ENCODE measurements at places on chromosomes 5 and 9.

- no peak for DNase-seq
These were observed 38.0 kb downstream of the VCAN start for GRCh38 chr5:83509540-83509939.

DNA sequence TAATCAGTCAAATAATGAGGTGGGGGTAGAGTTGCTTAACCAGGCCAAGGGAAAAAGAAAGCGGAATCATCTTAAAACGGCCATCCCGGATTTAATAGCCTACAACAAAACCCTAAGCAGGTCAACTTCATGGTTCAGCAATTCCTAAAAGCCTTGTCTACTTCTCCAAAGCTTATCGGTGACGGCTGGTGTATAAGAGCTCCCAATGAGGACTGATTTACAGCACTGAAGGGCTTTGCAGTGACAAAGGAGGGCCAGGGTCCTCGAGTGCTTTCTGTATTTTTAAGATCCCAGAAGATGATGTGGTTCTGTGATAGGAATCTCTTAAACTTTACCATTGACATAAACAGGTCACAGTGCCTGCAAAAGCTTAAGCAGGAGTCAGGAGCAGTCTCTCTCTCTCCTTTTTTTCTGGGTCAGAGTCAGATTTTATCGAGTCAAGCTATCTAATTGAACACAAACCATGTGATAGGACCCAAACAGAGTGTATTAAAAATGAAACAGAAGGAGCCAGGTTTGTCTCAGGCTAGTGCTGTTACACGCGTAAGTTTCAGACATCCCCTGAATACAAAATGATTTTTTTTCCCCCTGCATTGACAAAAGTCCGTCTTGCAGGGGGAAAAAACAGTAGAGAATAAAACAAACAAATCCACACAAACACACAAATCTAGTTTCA, 663.6 kb upstream of the ZNF608 start:
- no peak for DNase-seq

- DNase-seq = no peak
These were observed 39.2 kb upstream of the PTPN3 start for GRCh38 chr9:109537288-109537687.

- DNase-seq = no peak
These were observed 286.5 kb downstream of the EFNA5 start for GRCh38 chr5:107384256-107384655.

- DNase-seq = peak; percentile 18
These were observed 415.9 kb upstream of the KLF4 start for GRCh38 chr9:107905308-107906020.

DNA sequence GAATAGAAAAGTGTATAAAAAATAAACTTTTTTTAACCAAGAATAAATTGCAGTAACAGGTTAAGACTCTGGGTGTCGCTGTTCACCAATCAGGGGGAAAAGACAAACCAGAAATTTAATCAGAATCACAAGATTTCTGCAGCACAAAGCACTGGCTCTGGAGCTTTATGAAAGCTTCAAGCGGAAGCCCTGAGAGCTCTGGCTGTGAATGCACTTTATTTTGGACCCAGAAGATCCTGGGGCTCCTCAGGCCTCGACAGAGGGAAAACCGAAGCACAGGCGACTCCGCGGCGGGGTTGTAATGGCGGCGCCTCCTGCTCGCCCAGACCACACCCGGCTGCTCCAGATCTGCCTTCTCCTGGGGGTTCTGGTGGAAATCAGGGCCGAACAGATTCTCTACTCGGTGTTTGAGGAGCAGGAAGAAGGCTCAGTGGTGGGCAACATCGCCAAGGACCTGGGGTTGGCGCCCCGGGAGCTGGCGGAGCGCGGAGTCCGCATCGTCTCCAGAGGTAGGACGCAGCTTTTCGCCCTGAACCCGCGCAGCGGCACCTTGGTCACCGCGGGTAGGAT, at the start of gene PCDHGA4:
Gene PCDHGA4 (plus strand): TSS at position 122 of the 570 bp plus-strand sequence. CDS start 87 bp downstream, at position 209.
- no peak for DNase-seq

DNA sequence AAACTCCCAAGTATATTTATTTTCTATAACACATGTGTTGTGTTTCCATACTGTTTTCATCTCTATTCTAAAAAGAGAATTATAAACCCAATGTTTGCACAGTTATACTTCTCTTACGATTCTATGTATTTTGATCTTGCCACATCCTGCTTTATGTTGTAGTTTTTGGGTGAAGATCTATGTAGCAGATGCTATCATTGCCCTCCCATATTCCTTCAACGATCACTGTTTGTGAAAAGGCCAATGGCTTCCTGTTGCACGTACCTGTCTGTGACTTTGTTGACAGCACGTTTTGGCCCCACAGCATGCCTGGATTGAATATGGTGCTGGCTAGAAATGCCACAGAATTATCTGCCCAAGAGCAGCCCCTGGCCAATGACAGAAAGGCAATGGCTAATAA, 254.5 kb upstream of the EFNA5 start:
- DNase-seq = no peak

GRCh38 chr5:115732026-115732425, 84.4 kb downstream of the CDO1 start:
- DNase-seq = no peak
